ENCODE measurements at places on chromosomes 4 and X. TPM values are rescaled to one million over a fixed set of nuclear protein-coding genes. Genes with fewer than 3 reads are reported as not detected.

DNA sequence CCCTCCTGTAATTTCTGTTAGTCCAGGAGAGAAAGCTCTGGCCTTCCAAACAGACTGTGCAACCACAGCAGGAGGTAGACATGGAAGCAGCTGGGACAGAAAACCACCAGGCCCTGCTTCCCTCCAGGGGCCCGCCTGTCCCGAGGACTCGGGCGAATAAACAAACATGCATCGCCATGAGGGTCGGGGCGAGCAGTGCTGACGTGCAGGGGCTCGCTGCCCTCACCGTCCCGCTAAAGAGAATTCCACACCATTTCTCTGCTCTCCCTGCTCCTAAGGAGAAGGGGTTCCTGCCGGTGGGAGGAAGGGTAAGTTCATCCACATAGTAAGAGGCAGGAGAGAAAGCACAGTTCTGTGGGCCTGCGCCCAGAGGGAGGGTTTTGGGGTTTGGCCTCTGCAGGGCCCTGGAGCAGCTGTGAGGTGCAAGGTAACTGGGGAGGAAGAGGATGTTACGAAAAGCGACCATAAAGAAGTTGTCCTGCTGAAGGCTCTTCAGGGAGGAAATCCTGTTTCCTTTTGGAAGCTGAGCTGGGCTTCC, 54.9 kb downstream of the WFS1 start:
- no peak for DNase-seq

MAPK10 gene
- total RNA-seq, result 1.9 TPM

RTL5 gene
- 3.6 TPM for total RNA-seq

DNA sequence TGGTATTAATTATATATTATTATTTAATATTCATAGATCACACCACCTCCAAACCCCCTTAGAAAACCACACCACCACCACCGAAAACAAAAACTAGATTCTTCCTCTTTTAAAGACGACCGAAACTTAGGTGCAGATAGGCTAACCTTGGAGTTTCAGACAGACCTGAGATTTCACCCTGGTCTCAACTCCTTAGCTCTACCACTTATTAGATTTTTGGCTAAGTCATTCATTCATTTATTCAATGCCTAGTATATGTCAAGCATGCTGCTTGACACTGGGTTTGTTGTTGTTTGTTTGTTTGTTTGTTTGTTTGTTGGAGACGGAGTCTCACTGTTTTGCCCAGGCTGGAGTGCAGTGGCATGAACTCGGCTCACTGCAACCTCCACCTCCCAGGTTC, 9.5 kb upstream of the BMP2K start:
- no peak for DNase-seq

PHEX gene
- total RNA-seq, result 4.9 TPM

- DNase-seq, result no peak
Observed at GRCh38 chrX:71650333-71650969, 16.9 kb upstream of the LOC101059915 start.

- DNase-seq, result no peak
Observed at GRCh38 chr4:175791221-175791620, 20.8 kb downstream of the GPM6A start.

CLDN22 gene
- total RNA-seq, result not detected

DNA sequence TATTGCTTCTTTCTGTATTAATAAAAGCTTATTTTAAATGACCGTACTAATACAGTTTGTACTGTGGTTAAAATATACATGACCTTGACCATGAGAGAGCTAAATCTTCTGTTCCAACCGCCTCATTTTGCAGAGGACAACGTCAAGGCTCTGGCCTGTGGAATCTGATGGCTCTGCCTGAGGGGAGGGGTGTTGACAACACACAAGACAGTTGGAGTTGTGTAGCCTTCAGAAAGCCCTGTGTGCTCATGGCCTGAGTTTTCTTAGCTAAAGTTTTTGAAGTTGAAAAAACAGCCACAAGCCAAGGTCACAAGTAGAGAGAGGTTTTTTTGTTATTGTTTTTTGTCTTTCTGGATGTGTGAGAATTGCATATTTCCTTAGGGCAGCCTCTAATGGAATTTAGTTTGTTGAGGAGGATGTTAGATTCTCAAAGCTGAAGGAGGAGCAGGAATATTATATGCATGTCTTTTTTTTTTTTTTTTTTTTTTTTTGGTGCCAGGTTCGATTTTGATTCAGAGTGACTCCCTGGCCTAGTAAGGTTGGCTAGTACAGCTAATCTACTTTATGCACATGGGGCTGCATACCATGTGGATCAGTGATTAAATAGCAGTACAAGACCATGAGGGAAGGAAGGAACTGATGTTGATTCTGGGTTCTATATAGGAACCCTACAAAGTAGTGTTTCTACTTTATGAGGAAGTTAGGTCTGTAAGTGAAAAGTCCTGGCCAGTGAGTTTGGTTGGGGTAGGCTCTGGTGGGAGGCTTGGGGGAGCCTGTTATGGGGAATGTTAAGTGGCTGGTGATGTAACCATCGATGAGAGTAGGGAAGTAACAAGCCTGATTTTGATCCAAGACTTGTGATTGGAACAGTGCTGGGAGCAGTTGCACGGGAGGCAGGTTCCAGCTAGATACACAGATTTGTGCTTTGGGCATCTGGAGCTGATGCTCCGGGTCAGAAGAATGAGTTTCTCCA, 20.3 kb downstream of the SMS start:
- no peak for DNase-seq

DNA sequence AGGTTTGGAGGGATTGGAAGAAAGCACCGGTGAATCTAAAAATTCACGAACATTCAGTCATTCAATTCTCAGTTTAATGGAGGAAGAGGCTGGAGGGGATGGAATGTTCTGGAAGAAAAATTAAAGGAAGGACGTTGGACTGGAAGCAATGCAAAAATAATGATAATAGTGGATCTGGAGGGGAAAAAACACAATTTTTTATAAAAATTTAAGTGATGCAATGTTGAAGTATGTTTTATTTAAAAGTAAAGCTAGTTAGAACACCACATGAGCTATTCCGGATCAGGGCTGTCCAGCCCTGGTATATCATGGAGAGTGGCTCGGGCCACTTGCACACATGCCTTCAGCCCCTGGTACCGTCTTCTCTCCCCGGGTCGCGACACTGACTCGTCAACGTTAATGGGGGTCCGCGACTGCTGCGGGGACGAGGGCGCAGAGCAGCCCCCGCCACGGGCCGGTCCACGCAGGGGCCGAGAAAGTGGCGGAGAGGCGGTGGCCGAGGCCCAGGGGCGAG, 204.6 kb downstream of the TENM3 start:
- peak; percentile 33 for DNase-seq

- DNase-seq, result no peak
Observed at GRCh38 chr4:156764145-156764544, 207.5 kb downstream of the PDGFC start.

- DNase-seq, result peak; percentile 17
Observed at GRCh38 chr4:145956288-145956890, 17.8 kb upstream of the ZNF827 start.

MGAT4D gene
- total RNA-seq, result not detected
